ENCODE measurements at places on chromosomes 5 and 9.
A peak's percentile ranks its signal among the peaks of the same experiment; 100 is the strongest.

- H3K27ac ChIP-seq = no peak overlapping the region
- H3K4me1 ChIP-seq = peaks cover 20% of the 10 kb centered on the region
- DNase-seq = peak; percentile 43
- H3K27me3 ChIP-seq = no peaks in the 10 kb centered on the region
- no peaks in the 10 kb centered on the region for H3K36me3 ChIP-seq
Measured at GRCh38 chr9:91116211-91116610, 245.5 kb downstream of the AUH start.

- no peaks in the 10 kb centered on the region for H3K36me3 ChIP-seq
- H3K27ac ChIP-seq = no peak overlapping the region
- H3K4me1 ChIP-seq = no peaks in the 10 kb centered on the region
- no peak overlapping the region for H3K4me3 ChIP-seq
Measured at GRCh38 chr5:134935711-134936602, 31.0 kb downstream of the PCBD2 start.

DNA sequence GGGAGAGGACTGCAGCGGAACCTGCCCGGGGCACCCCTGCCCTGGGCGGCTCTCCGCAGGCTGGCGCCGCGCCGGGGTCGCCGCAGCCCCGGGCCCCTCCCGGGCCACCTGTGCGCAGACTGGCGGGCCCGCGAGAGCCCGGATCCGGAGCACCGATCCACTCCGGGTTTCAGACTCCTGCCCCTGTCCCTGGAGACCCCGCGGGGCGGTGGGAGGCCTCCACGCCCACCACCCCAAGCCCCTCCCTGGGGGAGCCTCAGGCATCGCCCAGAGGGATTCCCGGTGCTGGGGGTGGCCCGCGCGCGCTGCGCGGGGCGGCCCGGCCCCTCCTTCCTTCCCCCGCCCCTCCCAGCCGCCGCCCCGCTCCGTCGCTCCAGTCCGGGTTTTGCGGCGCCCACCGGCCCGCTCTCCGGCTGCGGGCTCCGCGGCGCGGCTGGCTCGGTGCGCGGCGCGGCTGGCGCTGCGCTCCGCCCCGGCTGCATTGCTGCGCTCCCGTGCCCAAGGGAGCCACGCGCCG, at the start of gene UNC5A:
Gene UNC5A, plus strand, starts transcription at position 479 of the 517 bp plus-strand sequence. CDS start 192 bp downstream, outside the sequence.
- peaks cover 4% of the 10 kb centered on the region for H3K4me1 ChIP-seq
- no peaks in the 10 kb centered on the region for H3K36me3 ChIP-seq
- DNase-seq = no peak
- peaks cover 45% of the 10 kb centered on the region for H3K27me3 ChIP-seq

GRCh38 chr9:76912636-76913275, 6.8 kb upstream of the PRUNE2 start:
- no peaks in the 10 kb centered on the region for H3K27me3 ChIP-seq
- H3K4me3 ChIP-seq = no peak overlapping the region
- H3K4me1 ChIP-seq = no peaks in the 10 kb centered on the region
- no peaks in the 10 kb centered on the region for H3K36me3 ChIP-seq
- no peak overlapping the region for H3K27ac ChIP-seq

Data from adrenal gland (tissue), 19 donors.